HTR-8/SVneo (cell line): ENCODE measurements at places on chromosomes 4 and X.
A peak's percentile ranks its signal among the peaks of the same experiment; 100 is the strongest.

DNA sequence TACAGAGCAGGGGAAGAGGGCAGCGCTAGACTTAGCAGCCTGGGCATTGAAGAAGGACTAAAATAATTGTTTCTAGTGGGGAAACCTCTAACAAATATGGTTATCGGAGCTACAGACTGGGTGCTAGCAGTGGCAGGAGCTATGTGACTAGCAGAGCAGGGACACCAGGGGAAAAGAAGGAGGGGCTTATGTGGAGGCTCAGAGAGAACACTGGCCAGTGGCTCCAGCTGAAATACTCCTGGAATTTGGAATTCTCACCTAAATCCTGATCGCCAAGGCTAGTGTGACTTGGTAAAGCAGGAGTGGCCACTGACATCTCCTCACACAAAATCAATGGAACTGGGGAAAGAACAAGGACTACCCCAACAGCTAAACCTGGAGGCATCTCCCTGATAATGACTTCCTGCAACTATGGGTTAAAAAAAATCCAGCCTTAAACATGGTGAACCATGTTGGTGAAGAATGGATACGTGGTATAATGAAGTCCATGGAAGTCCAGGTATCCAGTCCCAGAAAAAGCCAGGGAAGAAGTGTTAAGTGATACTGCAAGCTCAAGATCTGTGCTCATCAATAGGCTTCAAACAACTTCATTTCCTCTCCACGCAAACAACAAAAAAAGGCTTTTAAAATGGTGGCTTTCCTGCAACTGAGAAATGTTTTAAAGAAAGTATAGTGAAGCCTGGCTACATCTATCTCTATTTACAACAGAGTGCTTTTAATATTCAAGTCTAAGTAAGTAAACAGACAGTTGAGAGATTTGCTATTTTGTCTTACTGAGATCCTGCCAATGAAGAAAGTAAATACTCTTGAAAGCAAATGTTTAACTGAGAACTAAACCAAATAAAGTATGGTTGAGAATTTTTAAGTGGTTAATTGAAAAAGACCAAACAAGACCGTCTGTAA is 1.8 kb downstream of the TAPT1 start:
- no peak for DNase-seq

GRCh38 chr4:10808591-10808990 is 124.0 kb upstream of the CLNK start:
- no peak for DNase-seq

- DNase-seq, result peak; percentile 1
Observed at GRCh38 chr4:61200916-61201526, 895 bp downstream of the ADGRL3 start.

GRCh38 chr4:80407246-80407645 is 71.7 kb downstream of the CFAP299 start:
- DNase-seq, result no peak

GRCh38 chrX:56026815-56027214 is 205.3 kb upstream of the KLF8 start:
- no peak for DNase-seq
